Pulmonary artery endothelial cell (primary cell): ENCODE measurements at places on chromosomes 4 and X. TPM values are rescaled to one million over a fixed set of nuclear protein-coding genes. Genes with fewer than 3 reads are reported as not detected.

Gene TMEM128
- total RNA-seq, result 13.6 and 20.8 TPM in 2 replicates

GRCh38 chrX:118350706-118351105 lies 4.8 kb downstream of the WDR44 start:
- no peak for DNase-seq

- DNase-seq, result no peak
These were observed 259.8 kb downstream of the CHIC1 start for GRCh38 chrX:73822775-73823174.

GRCh38 chr4:39335566-39335965 lies 30.6 kb downstream of the RFC1 start:
- DNase-seq, result no peak

GRCh38 chrX:39839371-39839770 lies 258.4 kb downstream of the BCOR start:
- no peak for DNase-seq

Gene HSFX1
- total RNA-seq, result 0.28 and 0.40 TPM in 2 replicates

Gene CPE
- total RNA-seq, result 0.35 and 1.2 TPM in 2 replicates

DNA sequence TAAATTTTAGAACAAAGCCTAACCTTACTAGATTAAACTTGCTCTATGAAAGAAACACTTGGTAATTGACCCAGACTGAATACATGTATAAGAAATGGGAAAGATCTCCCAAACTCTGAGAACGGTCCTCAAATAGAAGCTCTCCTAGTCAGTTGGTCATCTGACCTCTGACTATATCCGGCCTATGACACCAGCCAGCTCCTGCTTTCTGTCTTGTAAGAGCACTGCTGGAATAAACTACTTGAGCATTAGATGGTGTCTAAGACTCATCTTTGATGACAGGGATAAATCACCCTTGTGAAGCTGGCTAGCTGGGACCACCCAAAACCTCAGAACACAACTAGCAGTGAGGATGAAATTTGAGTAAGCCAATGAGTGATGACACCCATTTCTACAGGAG lies 24.2 kb downstream of the LRIT3 start:
- no peak for DNase-seq

Gene FABP2
- not detected in 2 replicates for total RNA-seq

DNA sequence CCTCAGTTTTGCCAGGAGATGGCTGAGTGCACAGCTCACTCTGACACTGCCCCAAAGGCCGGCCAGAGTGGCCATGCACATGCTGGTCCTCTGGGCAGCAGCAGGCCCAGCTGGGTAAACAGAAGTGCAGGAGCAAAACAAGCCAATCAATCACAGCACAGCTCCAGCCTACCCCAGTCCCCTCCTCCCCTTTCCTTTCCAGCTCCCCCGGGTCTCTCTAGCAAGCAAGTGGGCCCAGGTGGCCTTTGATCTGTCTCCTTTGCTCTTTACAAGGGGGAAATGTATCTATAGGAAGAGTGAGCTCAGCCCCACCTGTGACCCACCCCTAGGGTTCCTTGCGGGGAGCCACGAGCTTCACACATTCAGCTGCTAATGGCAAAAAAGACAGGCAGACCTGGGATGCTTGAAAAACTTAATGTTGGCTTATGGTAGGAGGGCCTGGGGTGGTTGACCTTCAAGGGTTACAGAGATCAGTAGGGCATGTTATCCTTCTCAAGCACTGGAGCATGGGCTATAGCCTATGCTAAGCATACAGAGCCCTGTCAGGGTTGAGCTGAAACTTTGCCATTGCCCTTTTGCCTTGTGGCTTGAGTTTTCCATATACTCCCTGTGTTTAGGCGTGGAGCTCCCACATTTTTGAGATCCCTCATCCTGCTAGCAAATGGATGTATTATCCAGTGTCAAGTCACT lies 57.8 kb upstream of the PLAC1 start:
- no peak for DNase-seq

DNA sequence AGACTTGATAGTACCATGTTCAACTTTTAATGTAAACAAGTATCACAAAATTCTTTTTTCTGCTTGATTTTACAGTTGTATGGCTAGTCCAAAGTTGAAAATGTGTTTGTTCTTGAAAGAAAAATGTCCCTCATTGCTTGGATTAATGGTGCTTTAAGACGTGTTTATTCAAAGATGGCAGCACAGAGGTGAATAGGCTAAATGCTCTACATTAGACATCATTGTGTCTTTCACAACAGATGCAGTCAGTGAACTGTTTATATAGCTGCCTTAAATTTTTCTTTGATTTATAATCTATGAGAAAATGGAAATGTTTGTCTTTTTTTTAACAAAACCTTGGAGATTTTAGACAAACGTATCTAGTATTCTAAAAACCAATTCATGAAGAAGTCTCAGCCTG lies 137.3 kb downstream of the BMPR1B start:
- no peak for DNase-seq

Gene BTC
- total RNA-seq, result 0.07 TPM in 2 replicates

- no peak for DNase-seq
These were observed 1139.7 kb downstream of the PCDH18 start for GRCh38 chr4:136392576-136392975.

Gene JADE3
- 13.4 and 15.9 TPM in 2 replicates for total RNA-seq

GRCh38 chr4:41267997-41268396 lies 11.3 kb downstream of the UCHL1 start:
- no peak for DNase-seq

Gene TREX2
- total RNA-seq, result 0.73 and 1.0 TPM in 2 replicates

Gene VCX3B
- not detected in 2 replicates for total RNA-seq

DNA sequence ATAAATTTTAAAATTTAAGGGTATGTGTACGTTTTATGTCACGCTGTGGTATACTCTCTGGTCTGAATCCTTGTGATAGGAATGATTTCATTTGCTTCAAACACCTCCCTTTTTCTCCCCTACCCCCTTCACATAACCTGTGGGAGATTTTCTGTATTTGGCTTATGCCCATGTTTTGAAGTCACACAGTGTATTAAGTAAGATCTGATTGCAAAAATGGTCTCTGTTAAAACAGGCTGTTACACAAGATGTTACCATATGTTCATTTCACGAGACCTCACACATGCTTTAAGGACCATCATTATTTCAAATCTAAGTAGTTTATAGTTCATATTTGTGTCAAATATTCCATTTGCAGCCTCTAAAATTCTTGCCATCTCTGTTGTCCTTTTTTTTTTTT lies 63.5 kb downstream of the TMEM131L start:
- no peak for DNase-seq

GRCh38 chrX:10931976-10932375 lies 179.2 kb upstream of the HCCS start:
- DNase-seq, result no peak

GRCh38 chr4:120158046-120158445 lies 91.4 kb upstream of the MAD2L1 start:
- DNase-seq, result no peak

DNA sequence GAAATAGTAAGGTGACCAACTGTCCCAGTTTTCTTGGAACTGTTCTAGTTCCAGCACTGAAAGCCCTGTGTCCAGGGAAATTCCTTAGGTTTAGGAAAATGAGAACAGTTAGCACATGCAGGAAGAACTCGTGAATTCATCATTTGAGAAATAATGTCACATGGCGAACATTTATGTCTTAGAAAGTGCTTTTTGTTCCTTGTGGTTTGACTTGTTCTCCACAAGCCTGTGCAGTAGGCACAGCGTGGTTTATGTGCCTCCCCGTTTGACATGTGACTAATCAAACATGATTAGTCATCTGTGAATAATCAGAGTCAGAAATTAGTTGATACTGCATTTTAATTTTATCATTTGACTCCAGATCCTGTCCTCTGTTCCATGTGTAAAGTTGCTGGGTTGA lies 556.0 kb upstream of the CPEB2 start:
- DNase-seq, result no peak

GRCh38 chrX:138349351-138349750 lies 362.2 kb downstream of the FGF13 start:
- DNase-seq, result no peak

Gene CPZ
- not detected in 2 replicates for total RNA-seq

DNA sequence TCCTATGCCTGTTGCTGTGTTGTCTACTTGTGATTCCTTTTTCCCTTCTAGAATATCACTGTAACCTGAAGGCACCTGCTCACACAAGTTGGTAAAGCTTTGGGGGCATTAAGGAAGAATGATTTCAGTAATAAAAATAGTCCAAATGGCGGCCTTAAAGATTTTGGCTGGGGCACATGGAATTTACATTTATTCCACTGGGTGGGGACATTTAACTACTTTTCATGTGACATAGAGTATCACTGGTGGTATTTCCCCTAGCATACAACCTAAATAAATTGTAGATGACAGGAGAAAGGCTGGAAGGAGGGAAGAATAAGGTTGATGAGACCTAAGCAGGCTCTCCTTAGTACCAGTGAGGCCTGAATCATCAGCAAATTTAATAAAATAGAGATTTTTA lies 121.8 kb upstream of the EDA2R start:
- no peak for DNase-seq

DNA sequence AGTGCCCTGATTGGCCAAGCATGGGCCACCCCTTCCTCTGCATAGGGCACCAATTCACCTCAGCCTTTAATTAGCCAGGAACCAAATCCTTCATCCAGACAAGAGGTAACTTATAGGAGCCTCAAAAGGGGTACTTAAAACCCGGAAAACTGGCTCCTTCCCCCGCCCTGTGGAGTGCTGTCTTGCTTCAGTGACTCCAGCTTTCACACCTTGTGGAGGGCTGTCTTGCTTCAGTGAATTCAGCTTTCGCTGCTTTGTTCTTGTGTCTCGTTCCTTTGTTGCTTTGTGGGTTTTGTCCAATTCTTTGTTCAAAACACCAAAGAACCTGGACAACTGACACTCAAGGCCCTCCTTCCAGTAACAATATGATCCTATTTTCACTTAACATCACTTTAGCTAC lies 82.2 kb upstream of the FRG1 start:
- no peak for DNase-seq

- DNase-seq, result peak; percentile 78
These were observed 57.6 kb downstream of the MAPK10 start for GRCh38 chr4:86302251-86302650.

DNA sequence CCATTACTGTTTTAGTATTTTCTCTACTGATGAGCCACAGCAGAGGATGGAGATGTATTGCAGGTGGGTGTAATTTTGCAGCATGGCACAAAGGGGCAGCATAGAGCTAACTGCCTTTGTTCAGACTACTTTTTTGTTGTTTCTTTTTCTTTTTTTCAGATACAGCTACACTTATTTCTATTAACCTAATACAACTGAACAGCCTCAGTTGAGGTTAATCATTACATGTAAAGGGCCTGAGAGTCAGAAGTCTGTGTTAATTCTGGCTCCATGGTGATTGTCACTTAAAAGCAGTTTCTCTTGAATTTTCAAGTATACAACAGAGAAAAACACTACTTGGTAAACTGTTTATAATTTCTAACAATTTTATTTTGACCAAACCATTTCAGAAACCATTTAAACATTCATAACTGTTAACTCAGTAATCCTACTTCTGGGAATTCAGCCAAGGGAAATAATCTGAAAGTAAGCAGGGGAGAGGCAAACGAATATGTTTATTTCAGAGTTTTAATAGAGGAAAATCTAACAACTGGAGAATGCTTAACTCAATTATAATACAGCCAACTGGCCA lies 13.9 kb upstream of the PPEF2 start:
- peak; percentile 30 for DNase-seq

DNA sequence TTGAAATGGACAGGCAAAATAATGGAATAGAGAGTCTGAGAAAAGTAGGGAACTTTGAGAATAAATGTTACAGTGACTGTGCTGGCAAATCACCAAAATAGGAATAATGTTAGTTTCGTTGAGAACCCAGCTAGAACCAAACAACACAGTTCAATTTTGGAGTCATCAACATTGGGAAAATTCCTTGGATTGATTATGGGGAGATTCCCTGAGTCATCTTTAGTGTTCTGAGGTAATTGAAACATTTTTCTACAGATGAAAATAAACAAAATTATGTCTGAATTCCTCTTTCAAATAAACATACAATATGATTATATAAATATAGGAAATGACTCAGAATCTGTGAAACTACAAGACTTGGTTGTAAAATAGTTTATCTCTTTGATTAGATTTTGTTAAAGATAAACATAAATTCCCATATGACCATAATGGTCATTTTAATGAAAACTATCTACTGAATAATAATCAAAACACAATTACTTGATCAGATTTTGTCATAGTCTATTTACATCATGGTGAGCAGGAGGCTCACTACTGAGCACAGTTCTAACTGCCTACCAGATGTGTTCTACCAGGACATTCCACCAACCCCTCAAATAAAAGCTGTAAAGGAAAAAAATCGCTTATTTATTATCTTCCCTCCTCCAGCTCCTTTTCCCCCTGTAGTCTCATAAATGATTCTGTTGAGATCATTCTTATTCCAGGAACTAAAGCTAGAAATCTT lies 51.4 kb upstream of the GABRA2 start:
- DNase-seq, result no peak

Gene POF1B
- 0.40 and 0.92 TPM in 2 replicates for total RNA-seq

Gene TENM3
- total RNA-seq, result 17.8 and 26.4 TPM in 2 replicates

GRCh38 chr4:4549534-4549933 lies 7.7 kb upstream of the STX18 start:
- no peak for DNase-seq

Gene DIPK2B
- 3.6 and 3.7 TPM in 2 replicates for total RNA-seq

DNA sequence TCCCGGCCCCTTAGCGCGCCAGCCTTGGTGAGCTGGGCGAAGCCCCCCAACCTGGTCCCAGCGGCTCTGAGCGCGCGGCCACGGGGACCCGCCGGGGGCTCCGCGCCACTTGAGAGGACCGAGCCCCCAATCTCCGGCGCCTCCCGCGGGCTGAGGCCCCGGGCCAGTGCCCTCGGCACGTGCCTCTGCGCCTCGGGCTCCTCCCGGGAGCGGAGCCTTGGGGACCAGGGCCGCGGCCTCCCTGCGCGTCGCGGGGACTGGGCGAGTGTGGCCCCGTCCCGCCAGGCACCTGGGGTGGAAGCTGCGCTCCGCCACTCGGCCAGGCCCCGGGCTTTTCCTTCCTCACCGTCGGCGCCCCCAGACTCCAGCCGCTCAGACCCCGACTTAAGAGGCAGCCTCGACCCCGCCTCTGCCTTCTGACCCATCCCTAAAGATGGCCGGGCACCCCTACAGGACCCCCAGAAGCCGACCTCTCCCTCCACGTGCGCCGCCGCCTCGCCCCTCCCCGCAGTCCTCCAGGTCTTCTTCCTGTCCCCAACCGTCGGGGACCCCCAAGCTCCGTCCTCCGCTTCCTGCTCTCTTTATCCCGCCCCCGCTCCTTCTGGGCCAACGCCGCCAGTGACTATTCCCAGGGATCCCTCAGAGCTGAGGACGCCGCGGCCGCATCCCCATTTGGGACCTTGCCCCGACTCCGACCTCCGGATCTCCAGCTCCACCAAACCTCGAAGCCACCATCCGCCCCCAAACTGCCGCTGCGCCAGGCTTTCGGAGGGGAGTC lies 752 bp downstream of the ERAS start:
- DNase-seq, result no peak

DNA sequence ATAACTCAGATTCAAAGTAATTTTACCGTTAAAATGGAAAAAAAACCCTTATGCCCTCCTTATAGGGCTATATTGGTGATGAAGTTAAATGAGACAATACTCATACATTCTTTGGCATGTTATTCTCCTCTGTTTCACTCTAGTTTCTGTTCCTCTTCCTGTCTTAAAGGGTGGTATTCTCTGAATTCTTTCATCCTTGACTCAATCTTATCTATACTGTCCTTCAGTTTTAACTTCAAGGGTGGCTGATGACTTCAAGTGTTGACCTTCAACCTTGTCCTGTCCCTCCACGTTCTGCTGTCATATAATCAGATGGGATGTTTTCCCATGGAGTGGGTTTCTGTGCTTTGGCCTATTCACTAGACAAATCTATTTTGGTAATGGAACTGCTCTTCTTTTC lies 44.0 kb downstream of the ZNF518B start:
- no peak for DNase-seq

Gene ODAM
- total RNA-seq, result not detected in 2 replicates

- DNase-seq, result no peak
These were observed 41.3 kb upstream of the ATP6AP2 start for GRCh38 chrX:40539214-40540142.

Gene TGIF2LX
- not detected in 2 replicates for total RNA-seq

Gene BRS3
- not detected in 2 replicates for total RNA-seq
